IPS-NIHi11 (cell line): ENCODE measurements at places on chromosomes 6 and 20.

DNA sequence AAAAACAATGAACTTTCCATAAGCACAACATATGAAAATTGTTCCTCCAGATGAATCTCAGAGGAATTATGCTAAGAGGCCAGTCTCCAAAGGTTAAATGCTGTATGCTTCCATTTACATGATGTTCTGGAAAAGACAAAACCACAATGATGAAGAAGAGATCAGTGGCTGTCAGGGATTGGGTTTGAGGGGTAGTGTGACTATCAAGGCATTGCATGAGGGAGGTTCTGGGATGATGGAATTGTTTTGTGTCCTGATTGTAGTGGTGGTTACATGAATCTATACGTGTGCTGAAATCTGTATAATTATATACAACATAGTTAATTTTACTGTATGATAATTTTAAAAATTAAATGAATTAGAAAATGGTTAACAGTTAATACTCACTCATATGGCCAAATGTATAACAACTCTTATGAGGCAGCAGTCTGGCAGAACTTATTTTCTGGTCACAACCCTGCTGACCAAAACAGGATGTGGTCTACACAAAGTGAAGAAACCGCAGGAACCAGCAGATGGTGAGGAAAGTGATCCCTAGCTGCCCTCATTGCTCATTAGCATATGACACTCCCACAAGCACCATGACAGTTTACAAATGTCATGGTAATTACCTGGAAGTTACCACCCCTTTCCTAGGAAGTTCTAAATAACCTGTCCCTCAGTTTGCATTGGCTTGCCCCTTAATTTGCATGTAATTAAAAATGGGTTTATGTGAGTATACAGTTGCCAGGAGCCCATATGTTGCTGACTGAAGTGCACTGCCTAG, 31.9 kb downstream of the NSFL1C start:
- no peak for DNase-seq

DNA sequence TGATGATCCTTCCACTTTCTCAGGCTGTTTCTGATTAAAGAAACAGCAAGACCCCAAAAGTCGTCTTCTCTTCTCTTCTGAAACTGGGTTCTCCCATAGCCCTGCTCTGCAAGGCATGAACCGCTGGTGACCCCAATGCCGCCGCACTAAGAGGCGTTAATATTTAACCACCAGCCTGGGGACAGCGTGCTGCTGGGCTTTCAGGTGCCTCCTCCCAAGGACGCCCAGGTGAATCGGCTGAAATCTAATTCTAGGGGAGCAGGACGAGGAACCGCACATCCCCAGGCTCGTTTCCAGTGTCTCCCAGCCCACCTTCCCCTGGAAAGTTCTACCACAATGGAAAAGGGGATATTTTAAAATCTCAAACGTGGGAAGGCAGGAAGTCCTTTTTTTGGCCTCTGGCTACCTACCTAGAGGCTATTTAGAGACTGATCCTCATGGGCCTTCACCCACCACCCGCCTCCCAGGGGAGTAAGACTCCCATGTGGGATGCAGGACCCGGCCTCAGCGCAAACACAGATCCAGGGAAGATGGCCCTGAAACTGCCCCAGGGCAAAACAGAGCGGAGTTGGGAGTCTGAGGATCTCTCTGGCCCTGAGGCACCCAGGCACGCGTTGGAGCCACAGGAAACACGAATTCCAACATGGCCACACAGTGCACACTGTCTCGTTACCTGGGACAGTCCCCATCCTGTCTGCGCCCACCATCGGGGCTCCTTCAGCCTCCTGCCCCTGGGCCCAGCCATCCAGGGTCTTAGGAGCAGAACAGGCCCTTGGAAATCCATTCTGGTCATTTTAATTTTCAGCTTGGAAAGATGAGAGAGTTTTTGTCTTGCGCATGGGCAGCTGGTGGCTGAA, 56.2 kb downstream of the BMP7 start:
- no peak for DNase-seq

DNA sequence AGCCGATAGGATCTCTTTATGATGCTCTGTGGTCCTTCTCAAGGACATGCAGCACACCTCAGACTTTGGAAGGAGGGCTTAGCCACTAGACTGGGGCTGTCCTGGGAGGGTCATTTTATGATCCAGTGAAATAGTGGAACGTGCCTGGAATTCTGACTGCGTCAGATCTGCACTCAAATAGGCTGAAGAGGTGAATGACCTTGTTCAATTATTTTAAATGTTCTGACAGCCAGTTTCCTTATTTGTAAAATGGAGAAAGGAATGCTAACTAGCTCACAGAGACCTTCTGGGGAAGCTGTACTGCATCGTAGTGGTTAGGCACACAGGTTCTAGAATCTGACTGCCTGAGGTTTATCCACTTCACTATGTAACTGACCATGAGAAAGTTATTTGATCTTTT, 587.5 kb downstream of the MAFB start:
- no peak for DNase-seq

GRCh38 chr20:7155282-7155681, 387.8 kb downstream of the BMP2 start:
- DNase-seq, result no peak

DNA sequence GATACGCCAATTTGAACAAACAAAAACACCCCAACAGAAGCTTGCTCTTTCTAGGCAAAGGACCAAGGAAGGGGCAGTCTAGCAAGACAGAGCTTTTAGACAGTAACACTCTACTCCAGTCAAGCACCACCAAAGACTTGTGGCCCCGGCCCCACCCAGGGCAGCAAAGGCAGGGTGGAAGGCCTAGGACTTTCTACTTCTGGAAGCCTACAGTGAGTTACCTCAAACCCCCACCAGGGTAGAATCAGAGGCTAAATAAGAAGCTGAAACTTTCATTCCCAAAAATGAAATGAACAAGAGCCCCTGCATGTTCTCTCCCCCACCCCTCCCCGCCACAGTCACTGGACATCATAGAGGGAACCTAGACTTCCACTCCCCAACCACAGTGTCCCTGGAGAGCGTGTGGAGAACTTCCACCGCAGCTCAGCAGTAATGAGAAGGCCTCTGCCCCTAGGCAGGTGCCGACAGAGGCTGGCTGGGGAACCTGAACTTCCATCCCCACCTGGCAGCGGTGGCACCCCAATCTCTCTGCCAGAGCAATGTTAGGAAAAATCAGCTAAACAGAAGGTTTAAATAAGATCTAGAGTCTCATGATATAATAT, 40.0 kb downstream of the KATNA1 start:
- DNase-seq, result no peak

DNA sequence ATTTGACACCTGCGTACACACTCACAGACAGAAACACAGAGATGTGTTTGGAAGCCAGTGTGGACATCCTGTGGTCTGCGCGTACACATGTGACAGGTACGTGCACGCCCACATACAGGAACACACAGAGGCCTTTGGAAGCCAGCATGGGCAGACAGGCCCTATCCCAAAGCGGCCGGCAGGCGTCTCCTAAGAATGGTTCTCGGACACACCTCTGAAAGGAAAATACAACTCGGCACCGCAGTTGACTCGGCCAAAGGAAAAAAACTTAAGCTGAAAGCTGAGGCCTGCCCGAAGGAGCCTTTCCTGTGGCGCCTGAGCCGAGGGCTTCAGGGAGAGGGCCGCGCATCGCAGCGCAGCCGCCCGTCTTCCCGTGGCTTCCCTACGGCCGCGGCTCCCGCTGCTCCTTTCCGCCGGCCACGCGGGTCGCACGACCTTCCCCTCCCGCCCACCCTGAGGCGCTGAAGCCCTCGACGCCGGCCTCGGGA, 1.4 kb upstream of the CEP43 start:
- DNase-seq, result peak; percentile 70

GRCh38 chr6:45369870-45370269, 7.9 kb downstream of the SUPT3H start:
- no peak for DNase-seq

DNA sequence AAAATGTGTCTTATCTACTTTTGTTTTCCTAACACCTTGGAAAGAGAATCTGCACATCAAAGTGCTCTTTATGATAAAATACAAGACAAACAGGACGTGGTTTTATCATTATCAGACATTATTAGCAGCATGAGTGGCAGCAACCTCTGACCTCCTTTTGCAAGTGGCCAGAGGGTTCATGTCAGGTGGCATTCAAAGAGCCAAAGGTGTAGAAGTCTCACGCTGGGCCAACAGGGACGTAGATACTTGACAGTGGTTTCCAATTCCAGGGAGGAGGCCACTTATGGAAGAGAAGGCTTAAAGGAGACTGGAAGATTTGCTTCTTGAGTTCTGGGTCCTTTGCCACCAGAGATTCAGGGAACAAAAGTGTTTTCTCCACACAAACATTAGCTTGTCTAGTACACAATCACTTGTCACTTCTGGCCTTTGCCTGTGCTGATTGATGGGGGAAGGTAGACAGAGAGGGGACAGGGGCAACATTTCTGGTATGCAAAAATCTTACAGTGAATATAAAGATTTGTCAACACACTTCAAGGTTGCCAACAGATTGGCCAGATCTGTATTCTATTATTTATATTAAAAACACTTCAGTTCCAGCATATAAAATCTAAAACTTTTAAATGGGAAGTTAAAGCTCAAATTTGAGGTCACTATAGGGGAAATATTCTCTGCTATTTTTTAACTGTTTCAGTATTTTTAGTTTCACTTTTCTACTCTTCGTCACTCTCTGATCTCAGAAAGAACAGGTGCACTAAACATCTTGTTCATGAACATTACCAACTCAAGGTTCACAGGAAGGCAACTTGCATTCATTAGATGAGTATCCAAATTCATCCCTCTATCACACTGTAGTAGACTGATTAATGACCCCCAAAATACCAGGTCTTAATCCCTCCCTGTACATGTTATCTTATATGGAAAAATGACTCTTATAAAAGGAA, 52.1 kb upstream of the FBXO30 start:
- no peak for DNase-seq

- no peak for DNase-seq
These were observed 458.6 kb downstream of the EPM2A start for GRCh38 chr6:145276756-145277155.

- DNase-seq, result no peak
These were observed 123.4 kb downstream of the C6orf118 start for GRCh38 chr6:165186041-165186440.

- DNase-seq, result no peak
These were observed 1.4 kb upstream of the FKBPL start for GRCh38 chr6:32131439-32131948.

DNA sequence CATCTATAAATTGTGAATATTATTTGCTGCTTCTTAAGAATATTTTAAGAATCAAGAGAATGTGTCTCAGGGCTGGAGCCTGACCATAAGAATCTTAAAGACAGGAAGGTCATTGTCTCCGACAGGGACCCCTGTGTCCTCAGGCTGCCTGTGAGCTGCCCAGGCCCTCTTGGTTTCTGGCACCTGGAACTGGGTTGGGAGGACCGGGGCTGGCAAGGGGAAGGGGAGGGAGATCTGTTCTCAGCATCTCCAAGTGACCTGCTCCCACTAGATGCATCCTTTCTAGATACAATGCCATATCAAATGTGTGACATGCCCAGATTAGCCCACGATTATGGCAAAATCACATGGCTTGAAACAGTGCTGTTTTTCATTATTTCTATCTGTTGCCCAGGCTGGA, 110.5 kb downstream of the SCML4 start:
- no peak for DNase-seq

DNA sequence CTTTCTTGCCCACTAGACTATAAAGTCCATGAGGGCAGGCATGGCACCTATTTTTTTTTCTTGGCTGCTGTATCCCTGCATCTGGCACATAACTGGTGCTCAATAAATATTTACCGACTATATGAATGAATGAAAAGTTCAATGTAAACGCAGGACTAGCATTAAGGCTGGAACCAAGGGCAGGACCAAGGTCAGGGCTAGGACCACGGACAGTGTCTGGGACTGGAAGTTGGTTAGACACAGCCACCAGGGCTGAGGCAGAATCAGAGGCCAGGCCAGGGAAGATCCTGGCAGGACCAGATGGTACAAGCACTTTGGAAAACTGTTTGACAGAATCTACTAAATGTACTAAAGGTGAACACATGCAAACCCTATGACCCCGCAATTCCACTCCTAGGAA, 3.7 kb downstream of the TNXB start:
- DNase-seq, result no peak

- DNase-seq, result no peak
These were observed 356 bp downstream of the BYSL start for GRCh38 chr6:41921712-41921998.

GRCh38 chr20:39702701-39703349, 740.7 kb downstream of the DHX35 start:
- no peak for DNase-seq

- DNase-seq, result no peak
These were observed 311.0 kb upstream of the PRDM1 start for GRCh38 chr6:105775095-105775494.

- DNase-seq, result no peak
These were observed 231.4 kb downstream of the PHACTR1 start for GRCh38 chr6:12947967-12948366.

DNA sequence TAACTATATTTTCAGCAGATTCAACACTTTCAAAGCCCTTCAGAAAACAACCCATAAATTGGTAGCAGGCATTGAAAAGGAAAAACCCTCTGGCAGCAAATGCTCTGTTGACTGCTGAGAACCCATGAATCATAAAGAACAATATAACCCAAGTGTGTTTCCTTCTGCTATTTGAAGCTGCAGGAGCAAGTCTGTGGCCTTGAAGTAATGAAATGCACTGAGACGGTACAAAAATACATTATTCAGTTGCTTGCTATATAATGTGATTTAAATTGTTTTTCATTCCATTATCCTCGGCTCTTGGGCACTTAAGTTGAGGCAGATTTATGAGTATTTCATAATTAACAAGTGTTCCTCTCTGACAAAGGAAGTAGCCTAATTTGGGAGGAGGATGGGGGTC, 40.6 kb upstream of the SAMD5 start:
- no peak for DNase-seq

GRCh38 chr6:62441182-62441581, 155.2 kb upstream of the KHDRBS2 start:
- DNase-seq, result no peak

GRCh38 chr6:84707171-84707570, 57.2 kb downstream of the TBX18 start:
- no peak for DNase-seq

GRCh38 chr6:39196673-39197091, 32.6 kb downstream of the KCNK5 start:
- DNase-seq, result no peak

DNA sequence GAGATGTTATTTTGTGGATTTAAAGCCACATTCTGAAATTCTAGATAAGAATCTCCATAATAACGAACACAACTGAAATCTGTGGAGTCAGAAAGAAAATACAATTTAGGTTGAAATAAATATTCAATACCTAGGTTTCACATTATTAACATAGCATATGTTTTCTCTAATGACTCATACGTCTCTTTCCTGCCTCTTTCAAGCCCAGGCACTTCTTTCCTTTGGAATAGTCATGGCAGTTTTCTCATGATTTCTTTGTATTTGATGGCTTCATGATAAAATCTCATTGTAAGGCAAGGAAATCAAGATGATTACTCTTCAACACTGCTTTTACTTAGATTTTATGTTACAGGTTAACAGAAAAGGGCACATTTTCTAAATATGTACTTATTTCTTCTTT, 803.7 kb downstream of the PHF3 start:
- DNase-seq, result no peak

DNA sequence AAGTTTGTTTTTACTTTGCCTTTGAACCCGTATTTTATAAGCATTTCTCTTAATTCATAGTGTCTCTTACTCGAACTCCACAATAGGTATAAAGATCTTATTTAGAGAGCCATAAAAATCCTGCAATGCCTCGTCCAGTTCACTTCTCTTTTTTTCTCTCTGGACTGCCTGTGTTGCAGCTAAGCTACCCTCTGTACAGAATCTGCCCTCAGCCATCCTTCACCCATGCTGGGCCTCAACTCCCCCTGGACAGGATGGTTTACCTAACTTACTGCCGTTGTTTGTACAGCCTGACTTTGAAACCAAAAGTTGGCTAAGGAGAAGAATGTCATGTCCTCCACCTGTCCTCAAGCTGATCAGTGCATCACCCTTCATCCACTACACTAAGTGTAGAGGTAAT, 10.4 kb downstream of the QRSL1 start:
- no peak for DNase-seq
